ENCODE measurements at places on chromosomes 11 and 22.

DNA sequence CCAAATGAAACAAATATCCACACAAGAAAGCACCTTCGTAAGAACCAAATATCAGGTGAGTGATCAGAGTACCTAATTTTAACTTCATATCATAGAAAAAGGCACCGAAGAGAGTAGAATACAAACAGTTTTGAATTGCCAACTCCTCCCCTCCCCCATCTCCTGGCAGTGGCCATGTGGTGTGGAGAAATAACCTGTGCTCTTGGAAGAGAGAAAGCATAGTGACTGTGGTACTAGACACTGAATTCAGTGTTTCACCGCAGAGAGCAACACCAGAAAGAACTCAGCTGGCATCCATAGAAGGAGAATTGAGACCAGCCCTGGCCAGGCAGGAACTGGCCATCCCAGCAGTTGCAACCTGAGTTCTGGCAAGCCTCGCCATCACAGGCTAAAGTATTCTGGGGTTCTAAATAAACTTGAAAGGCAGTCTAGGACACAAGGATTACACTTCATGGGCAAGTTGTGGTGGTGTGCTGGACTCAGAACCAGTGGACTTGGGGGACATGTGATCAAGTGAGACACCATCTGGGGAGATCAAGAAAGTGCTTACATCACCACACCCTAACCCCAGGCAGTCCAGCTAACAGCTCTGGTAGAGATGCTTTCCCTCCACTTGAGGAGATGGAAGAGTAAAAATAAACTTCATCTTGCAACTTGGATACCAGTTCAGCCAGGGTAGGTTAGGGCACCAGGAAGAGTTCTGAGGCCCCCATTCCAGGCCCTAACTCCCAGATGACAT is 1003.2 kb downstream of the NTM start:
- DNase-seq: no peak

- no peak for DNase-seq
Measured at GRCh38 chr11:115699326-115699725, 195.1 kb upstream of the CADM1 start.

GRCh38 chr11:11163669-11164333 is 189.2 kb downstream of the CSNK2A3 start:
- no peak for DNase-seq

DNA sequence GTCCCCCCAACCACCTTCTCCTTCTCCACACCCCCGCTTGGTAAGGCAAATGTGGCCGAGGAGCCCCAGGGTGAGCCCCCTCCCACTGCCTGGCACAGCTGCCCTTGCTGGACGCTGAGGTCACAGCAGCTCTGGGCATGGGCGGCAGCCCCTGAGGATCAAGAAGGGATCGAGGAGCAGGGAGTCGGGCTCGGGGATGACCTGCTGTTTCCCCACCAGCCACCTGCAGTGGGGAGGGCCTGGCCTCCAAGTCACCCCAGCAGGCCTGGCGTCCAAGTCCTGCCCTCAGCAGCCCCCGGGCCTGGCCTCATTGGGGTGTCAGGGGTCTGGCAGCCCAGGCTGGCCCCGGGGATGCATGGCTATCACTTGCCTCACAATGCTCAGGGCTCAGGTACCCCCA is 23.7 kb downstream of the MUC5AC start:
- DNase-seq: no peak

GRCh38 chr11:69058511-69059270 is 10.0 kb downstream of the TPCN2 start:
- DNase-seq: no peak

DNA sequence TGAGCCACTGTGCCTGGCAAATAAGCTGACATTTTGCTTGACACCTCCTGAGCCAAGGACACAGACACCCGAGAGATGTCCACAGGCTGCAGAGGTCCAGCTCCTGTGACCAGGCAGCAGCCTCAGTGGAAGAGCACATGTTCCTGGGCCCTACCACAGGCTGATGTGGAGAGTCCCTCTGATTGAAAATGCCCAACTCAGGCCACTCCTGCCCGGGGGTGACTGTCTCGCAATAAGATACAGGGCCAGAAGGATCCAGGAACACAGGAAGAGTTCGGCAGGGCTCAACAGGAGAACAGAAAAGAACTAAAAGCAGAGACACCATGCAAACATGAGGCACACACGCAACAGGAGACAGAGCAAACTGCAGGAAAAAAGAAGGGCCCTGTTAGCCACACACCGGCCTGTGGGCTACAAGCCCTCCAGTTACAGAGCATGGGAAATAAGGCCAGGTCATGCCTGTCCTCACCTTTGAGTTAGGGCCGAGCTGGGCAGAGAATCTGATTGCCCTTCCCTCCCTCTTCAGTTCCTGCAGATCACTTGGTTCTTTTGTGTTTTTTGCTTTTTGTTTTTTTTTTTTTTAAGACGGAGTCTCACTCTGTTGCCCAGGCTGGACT is 28.3 kb upstream of the MALAT1 start:
- DNase-seq: no peak

- peak; percentile 93 for DNase-seq
Measured at GRCh38 chr11:1298695-1299492, 10.5 kb downstream of the TOLLIP start.

- no peak for DNase-seq
Measured at GRCh38 chr11:75339685-75340409, 11.6 kb downstream of the ARRB1 start.

GRCh38 chr11:101476191-101476590 is 107.6 kb downstream of the TRPC6 start:
- DNase-seq: no peak

DNA sequence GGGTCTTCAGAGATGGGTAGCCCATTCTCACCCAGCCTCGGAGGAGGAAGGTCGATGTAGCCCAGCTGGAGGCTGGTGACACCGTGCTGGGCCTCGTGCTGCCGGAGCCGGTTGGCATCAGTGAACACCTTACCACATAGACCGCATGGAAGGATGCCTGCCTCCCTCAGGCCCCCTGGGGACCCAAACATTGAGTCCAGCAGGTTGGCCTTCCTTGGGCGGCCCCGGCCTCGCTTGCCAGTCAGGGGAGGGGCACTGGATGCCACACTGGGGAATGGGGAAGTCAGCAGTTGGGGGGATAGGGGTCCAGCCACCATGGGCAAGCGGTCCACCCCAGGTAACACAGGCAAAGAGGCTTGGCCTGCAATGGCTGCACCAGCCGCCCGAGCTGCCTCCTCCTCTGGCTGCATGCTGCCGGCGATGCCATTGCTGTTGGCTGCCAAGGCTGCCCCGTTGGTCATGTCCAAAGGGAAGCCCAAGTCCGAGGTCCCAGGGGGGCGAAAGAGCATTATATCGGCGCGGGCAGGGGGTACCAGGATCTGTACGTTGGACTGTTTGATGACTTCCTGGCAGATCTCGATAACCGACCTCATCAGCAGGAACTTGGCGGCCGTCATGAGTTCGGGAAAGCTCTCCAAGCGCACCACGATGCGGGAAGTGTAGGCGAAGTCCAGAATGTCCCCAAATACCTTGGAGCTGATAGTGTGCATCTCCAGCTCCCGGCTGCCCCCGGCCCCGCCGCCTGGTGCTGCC is 1.4 kb downstream of the PATZ1 start:
- no peak for DNase-seq

DNA sequence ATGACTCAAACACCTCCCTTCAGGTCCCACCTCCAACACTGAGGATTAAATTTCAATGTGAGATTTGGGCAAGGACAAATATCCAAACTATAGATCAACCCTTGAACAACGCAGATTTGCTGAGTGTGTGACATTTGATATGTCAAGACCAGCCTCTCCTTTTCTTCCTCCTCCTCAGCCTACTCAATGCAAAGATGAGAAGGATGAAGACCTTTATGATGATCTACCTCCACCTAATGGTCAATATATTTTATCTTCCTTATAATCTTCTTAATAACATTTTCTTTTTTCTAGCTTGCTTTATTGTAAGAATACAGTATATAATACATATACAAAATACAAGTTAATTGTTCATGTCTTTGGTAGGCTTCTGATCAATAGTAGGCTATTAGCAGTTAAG is 67.5 kb upstream of the MPPED2 start:
- no peak for DNase-seq

DNA sequence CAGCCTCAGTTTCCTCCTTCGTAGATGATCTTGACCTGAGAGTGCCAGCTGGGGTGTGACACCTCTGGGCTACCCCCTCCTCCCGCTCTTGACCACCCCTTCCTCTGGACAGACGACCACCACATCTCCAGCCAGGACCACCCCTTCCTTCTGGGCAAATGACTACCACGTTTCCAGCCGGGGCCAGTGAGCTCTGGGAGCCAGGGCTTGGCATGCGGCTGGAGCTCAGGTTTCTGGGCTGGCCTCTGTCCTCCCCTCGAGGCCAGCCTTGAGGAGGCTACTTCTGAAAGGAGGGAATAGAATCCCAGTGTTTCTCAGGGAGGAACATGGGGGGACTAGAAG is 120.9 kb downstream of the KCNQ1OT1 start:
- DNase-seq: no peak

- peak; percentile 19 for DNase-seq
Measured at GRCh38 chr11:109390752-109391151, 31.2 kb upstream of the C11orf87 start.

GRCh38 chr22:41498303-41498835 is 29.5 kb downstream of the ACO2 start:
- DNase-seq: peak; percentile 63

DNA sequence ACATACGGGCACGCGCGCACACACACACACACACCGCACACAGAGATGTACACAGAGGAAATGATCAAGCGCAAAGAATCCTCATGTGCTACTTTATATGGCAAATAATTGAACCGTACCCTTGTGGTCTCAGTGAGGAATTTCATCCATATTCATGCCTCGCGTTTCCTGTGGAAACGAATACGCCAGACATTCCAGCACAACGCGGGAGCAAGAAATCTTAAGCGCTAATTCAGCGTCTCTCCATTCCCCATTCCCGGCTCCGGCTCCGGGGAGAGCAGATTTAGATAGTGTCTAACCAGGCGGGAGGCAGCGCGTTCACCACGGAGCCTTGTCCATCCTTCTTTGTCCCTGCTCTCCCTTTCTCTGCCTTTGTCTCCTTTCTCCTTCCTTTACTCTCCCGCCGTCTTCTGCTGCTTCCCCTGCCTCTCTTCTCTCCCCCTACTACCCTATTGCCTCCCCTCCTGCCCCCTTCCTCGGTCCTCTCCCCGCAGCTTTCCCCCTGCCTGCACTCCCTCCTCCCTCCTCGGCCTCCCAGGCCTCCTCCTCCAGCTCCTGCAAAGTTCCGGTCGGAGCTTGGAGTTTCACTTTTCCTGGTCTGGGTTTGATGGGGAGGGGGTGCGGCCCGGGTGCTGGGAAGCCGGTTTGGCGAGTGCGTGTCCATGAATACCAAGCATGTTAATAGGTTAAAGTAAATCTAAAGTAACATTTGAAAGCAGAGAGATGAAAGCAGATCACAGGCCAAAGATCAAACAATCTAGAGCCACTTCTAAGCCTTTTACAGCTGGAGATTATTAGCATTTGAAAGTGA is 579.3 kb downstream of the BUD13 start:
- DNase-seq: peak; percentile 70

DNA sequence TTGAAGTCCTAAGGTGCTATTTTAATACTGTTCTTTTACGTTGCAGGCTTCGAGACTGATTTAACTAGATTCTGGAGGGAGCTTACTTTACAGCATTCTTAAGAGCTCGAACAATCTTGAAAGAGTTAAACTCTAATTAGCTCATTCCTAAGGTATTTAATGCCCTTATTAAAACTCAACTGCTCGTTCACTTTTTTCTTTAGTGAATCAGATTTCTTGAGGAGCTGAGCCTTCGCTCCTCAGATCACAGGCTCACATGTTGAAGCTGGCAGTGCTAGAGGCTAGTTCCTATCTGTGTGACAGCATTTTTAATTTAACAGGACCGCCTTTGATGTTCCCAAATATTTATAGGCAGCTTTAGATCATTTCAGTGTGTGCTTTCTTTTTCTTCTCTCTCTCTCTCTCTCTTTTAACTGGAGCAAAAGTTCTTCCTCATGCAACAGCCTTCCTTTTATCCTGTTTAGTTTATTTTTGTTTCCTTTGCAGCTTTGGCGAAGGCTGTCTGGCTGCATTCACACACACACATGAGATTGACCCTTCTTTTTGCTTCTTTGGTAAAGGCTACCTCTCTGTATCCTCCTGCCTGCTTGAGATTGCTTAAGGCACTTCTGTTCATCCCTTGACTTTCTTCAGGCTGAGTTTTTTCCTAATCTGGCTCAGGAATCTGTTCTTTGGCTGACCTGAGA is 21.0 kb downstream of the ZNRF3 start:
- no peak for DNase-seq

GRCh38 chr11:68326334-68327215 is 14.2 kb downstream of the LRP5 start:
- DNase-seq: no peak

GRCh38 chr11:43825217-43825816 is 55.3 kb upstream of the ALKBH3 start:
- peak; percentile 25 for DNase-seq

DNA sequence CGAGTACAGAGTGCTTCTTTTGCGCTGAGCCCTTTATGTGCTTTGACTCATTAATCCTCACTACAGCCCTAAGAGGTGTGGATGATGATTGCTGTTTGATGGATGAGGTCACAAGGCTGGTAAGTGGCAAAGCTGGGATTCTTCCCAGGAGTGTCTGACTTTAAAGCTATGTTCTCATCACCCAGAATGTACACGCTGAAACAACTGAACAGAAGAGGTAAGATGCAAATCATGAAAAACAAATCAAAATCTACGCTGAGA is 37.7 kb upstream of the CREB3L1 start:
- no peak for DNase-seq

- DNase-seq: no peak
Measured at GRCh38 chr11:125903711-125904659, at the start of gene DDX25. DDX25 (plus strand) TSS chr11:125904508; CDS start chr11:125904518, 10 bp downstream.

- DNase-seq: no peak
Measured at GRCh38 chr11:101445761-101446160, 138.0 kb downstream of the TRPC6 start.

DNA sequence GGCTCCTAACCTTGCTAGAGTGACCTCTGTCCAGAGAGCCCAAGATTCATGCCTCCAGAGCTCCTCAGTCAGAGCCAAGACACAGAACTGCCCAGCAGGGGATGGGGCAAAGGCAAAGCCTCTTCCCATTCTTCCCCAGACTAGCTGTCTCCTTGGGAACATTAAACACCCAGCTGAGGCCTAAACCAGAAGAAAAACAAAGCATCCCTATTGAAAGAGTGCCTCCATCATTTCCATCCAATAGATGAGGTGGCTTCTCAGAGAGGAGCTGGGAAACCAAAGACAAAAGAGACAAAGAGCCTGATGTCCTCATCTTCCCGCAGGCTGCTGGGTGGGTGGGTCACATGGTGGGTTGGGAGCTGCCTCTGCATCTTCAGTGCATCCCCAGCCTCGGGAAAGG is 37.4 kb downstream of the COMMD9 start:
- DNase-seq: no peak

DNA sequence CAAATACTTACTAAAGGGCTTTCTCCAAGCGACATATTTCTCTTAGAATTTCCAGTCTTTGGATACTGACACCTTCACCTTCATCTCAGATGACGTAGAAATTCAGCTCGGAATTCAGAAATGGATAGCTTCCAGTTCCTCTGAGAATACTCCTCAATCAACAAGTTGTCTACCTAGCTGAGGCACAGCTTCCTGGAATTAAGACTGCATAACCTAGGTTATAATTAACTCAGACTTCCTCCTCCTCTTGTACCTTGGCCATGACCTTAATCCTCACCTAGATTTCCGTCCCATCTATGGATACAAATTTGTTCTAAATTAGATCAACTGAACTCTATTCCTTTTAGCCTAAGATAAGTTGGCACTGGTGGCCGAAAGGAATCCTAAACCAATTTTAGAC is 17.4 kb downstream of the ATP5MG start:
- no peak for DNase-seq

Data from AG20443 (cell line).